ENCODE measurements at places on chromosomes 13 and 19. TPM values are rescaled to one million over a fixed set of nuclear protein-coding genes. Genes with fewer than 3 reads are reported as not detected.

DNA sequence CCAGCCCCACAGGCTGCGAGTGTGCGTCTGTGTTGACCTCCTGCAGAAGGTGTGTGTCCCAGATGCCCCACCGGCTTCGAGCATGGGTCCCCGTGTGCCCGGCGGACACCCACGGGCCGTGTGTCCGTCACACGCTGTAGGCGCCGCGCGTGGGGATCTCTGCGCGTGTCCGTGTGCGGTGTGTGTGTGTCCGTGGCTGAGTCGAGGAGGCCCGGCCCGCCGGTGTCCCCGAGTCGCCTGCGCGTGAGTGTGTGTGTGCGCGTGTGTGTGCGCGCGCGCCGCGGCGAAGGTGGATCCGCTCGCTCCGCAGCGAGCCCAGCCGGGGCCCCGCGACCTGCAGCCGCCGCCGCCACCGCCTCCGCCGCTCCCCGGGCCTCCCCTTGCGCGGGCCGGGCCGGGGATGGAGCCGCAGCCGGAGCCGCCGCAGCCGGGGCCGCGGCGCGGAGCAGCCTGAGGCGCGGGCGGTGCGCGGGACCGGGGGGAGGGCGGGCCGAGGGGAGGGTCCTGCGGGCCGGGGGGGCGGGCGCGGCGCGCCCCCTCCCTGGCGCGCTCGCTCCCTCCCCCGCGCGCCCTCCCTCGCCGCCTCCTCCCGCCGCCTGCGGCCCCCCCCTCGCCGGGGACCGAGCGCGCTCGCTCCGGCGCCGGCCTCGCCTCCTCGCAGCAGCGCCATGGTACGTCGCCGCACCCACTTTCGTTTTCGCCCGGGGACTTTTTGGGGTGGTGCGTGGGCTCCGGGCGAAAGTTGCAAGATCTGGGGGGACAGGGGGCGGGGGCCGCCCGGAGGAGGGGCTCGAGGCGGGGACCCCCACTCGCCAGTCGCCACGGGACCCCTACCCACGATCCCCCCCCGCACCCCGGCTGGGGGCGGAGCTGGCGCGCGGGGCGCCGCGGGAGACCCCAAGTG lies 7.1 kb upstream of the NFIC start:
- peak; percentile 75 for DNase-seq

The GPR4 gene
- not detected for total RNA-seq

DNA sequence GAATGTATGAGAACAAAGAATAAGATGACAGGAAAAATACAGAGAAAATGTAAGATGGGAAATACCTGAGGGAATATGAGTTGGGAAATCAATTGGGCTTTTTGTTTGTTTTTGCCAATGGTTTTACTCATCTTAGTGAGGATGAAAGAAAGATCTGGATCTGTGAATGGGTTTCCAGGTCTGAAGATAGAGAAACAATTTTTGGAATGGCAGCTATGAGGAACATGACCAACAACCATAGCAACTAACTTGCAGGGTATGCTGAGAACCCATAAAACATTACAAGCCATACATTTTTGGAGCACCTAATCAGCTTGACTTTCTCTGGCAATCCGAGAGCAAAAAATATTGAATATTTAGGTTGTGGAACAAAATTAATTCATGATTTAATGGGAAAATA lies 290.0 kb downstream of the KCTD12 start:
- no peak for DNase-seq

GRCh38 chr19:48544856-48545750 lies 6.9 kb upstream of the SULT2B1 start:
- no peak for DNase-seq

DNA sequence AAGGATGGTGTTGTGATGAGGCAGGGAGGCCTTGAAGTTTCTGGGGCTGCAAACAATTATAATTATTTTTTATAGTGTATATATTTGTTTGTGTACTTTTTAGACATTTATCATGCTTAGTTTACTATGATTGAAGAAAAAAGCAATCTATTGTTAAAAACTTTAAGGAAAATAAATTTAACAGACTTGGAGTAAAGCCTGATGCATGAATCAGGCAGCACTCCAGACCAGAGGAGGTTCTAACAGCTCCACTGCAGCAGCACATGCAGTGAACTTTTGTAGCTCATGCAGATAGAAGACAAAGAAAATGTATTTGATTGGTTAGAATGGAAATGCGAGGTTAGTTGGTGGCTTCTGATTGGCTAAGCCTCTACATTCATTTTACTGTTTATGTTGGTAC lies 36.8 kb upstream of the PABPC3 start:
- no peak for DNase-seq

The PTPRH gene
- not detected for total RNA-seq

GRCh38 chr13:42367831-42368230 lies 95.9 kb downstream of the AKAP11 start:
- DNase-seq = no peak

DNA sequence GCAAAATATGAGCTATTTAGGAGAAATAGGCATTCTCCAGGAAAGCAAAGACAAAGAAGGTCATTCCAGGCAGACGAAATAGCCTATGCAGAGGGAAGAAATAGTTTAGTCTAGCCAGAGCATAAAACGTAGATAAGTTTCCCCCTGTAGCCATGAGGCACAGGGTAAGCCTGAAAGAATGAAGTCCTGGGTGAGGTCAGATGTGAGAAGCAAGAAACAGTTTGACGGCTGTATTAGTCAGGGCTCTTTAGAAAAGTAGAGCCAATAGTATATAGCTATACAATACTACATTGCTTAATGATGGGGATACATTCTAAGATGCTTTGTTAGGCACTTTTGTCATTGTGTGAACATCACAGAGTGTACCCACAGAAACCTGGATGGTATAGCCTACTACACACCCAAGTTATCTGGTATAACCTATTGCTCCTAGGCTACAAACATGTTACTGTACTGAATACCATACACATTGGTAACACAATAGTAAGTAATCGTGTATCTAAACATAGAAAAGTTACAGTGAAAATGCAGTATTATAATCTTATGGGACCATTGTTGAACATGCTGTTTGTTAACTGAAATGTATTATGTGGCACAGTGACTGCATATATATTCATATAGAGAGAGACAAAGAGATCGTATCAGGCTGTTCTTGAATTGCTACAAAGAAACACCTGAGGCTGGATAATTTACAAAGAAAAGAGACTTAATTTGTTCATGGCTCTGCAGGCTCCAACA lies 59.3 kb upstream of the WDFY2 start:
- DNase-seq = no peak

The MYCBP2 gene
- 144 TPM for total RNA-seq

DNA sequence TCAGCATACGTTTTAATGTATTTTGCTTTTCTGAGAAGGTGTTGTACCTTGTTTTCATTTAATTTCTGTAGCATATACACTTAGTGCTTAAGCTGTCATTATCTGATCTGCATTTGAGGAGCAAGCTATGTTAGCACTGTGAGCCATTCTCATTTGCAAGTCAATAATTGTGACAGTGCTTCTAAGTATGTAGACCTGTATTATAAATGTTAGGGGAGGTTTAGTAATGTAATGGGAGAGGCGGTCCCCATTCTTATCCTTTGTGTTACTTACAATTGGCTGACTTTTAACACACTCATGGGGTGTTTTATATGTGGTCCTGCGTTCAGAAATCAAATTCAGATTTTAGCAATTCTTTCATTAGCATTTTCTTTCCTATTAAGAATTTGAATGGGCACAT lies 90.2 kb downstream of the GPC6 start:
- DNase-seq = no peak

- no peak for DNase-seq
Observed at GRCh38 chr13:73288596-73288995, 229.8 kb downstream of the KLF5 start.

- no peak for DNase-seq
Observed at GRCh38 chr13:19817510-19818158, 34.9 kb upstream of the PSPC1 start.

DNA sequence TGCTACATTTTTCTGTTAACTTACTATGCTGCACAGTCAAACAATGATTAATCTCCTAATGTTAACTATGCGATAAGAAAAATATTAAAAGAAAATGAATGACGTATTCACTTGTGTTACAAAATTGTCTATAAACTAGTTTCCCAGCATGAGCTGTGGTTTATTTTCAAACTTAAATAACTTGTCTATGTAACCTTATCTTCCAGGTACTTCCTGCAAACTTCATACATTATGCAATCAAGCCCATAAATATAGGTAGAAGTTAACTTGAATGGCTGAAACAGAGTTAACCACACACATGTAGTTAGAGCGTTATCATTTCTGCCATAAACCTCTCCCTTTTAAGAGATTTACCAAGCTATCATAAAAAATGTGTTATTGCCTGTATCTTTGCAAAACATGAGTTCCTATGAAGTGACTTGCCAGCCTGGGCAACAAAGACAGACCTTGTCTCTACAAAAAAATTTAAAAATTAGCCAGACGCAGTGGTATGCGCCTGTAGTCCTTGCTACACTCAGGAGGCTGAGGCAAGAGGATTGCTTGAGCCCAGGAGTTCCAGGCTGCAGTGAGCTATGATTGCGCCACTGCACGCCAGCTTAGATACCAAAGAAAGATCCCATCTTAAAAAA lies 17.7 kb upstream of the KLF5 start:
- no peak for DNase-seq

The MTIF3 gene
- 51.5 TPM for total RNA-seq
